Left colon (tissue), 2 donors: ENCODE measurements at places on chromosomes 7 and 10. TPM values are rescaled to one million over a fixed set of nuclear protein-coding genes. Genes with fewer than 3 reads are reported as not detected.

CTAGE15 gene
- 1.7 TPM for total RNA-seq

PDE6C gene
- total RNA-seq = not detected

DRGX gene
- 0.11 TPM for total RNA-seq

KLF14 gene
- total RNA-seq = not detected

YWHAG gene
- 83.3 TPM for total RNA-seq

UNCX gene
- not detected for total RNA-seq

MPP7 gene
- total RNA-seq = 26.9 TPM

GATA3 gene
- 0.78 TPM for total RNA-seq

LRRC72 gene
- total RNA-seq = not detected

TAC1 gene
- total RNA-seq = 1.7 TPM
